ENCODE measurements at places on chromosomes 3 and 15.

DNA sequence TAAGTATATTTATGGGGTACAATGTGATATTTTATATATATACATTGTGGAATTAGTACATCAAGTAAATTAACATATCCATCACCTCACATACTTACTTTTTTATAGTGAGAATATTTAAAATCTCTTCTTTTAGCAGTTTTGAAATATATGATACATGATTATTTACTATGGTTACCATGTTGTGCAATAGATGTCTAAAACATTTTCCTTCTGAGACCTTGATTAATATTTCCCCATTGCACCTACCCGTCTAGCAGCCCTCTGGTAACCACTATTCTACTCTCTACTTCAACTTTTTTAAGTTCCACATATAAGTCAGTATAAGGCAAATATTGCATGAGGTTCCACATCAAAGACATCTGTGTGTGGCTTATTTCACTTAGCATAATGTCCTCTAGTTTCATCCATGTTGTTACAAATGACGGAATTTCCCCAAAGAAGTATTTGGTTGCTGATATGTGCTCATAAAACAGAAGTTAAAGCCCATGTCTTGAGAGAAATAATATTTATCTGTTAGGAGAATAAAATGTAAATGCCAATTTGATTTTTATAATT, 29.6 kb upstream of the NFKBIZ start:
- DNase-seq: no peak

GRCh38 chr15:70258369-70259027, 160.8 kb upstream of the TLE3 start:
- peak; percentile 61 for DNase-seq

- peak; percentile 88 for DNase-seq
These were observed 8.3 kb downstream of the PSTPIP1 start for GRCh38 chr15:77002954-77003912.

DNA sequence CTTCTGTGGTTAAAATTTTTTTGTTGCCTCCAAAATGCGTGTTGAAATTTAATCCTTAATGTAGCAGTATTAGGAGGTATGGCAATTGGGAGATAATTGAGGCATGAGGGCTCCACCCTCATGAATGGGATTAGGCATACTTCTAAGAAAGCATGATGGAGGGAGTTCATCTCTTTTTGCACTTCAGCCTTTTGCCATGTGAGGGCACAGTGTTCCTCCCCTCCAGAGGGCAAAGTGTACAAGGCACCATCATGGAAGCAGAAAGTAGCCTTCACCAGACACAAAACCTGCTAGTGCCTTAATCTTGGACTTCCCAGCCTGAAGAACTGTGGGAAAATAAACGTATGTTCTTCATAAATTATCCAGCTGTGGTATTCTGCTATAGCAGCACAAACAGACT, 429.5 kb downstream of the ZIC1 start:
- no peak for DNase-seq

DNA sequence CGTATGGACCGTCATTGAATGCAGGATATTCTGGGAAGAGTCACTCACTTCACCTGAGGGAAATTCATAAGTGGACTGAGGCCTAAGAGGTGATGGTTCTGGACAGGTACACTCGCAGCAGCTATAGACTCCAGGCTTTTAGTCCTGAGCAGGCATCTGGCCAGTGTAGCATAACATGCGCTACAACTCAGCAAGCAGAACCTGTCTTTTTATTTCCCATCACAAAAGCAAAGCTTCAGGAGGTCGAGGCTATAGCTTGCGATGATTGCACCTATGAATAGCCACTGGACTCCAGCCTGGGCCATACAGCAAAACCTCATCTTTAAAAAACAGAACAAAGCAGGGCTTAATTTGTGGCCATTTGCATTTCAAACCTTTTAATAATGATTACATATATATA, 185.8 kb downstream of the KCNH8 start:
- DNase-seq: no peak

GRCh38 chr15:64455961-64456371, 4.4 kb upstream of the ZNF609 start:
- DNase-seq: no peak

GRCh38 chr3:12440927-12441714, 43.2 kb upstream of the TSEN2 start:
- no peak for DNase-seq

DNA sequence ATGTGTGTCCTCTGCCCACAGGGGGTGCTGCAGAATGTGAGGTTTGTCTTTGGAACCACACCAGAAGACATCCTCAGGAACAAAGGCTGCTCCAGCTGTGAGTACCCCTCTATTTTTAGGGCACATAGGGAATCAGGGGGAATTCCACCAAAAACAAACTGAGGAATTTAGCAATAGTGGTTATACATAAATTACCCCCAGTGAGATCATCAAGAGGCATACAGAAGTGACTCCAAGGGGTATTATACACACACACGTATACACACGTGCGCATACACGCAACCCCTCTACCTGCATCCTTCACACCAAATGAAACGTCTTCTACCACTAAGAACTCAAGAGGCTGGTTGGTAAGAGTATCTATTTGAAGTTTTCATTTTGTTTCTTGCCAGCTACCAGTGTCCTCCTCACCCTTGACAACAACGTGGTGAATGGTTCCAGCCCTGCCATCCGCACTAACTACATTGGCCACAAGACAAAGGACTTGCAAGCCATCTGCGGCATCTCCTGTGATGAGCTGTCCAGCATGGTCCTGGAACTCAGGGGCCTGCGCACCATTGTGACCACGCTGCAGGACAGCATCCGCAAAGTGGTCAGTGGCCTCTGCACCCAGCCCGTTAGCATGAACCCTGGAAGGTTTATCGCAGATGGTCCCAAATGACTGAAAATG, 2.9 kb downstream of the THBS1 start:
- peak; percentile 24 for DNase-seq

GRCh38 chr3:185332026-185332735, 30.8 kb upstream of the MAP3K13 start:
- peak; percentile 61 for DNase-seq
